Stimulated activated naive CD8-positive, alpha-beta T cell treated with anti-CD3 and anti-CD28 coated beads, Interleukin-15, Interleukin-2, amounts not matched to agents 100 U/mL and 50 U/mL, for 24 hours (primary cell): ENCODE measurements at places on chromosomes 3 and 15.

GRCh38 chr3:4812591-4812990 is 166.6 kb upstream of the BHLHE40 start:
- DNase-seq, result no peak

- no peak for DNase-seq
These were observed 54.8 kb upstream of the LARS2 start for GRCh38 chr3:45333549-45333948.

- DNase-seq, result no peak
These were observed 409.6 kb downstream of the UNC13C start for GRCh38 chr15:54387799-54388198.

DNA sequence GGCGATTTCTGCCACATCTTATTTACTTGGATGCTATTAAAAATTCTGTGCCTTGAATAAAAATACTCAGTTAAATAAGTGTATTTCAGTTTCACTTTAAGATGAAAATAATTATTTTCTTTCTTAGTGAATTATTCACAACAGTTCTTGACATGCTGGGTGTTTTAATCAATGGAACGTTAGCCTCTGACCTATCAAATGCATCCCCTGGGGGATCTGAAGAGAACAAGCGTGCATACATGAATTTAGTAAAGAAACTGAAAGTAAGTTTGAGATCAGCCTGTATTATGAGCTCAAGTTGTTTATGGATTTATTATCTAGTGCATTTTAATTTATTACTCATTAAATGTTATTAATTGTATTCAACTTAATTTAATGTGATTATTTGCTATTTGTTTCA is 597 bp downstream of the P2RY12 start:
- no peak for DNase-seq

- DNase-seq, result no peak
These were observed 11.7 kb upstream of the RARRES1 start for GRCh38 chr3:158743664-158744566.

DNA sequence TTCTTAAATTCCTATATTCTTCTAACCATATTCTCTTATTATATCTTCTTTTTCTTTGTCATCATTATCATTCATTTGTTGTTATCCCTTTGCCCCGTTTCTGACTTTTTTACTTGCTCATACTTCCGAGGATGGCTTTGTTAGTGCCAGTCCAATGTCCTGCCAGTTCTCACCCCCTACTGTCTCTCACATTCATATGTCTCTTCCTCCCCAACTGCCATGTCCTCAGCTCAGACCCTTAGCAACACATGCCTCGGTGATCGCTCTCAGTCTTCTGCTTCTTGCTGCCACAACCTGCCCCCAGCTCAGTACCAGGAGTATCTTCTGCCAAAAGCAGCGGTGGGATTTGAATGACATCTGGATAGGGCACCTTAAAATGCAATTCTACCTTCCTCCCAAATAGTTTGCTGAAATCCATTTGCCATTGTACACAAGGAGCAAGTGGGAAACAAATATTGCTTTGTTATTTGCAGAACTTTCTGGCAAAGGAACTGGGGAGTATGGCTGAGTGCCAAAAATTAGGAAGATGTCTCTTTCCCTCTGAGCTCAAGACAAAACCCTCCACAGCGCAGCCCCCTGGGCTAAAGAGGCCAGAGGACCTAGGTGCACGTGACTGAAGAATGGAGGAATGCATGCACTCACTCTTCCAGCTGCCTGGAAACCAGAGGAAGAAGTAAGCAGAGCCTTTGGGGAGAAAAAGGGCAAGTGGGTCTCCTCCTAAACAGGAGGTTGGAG is 57.7 kb upstream of the CTNNB1 start:
- DNase-seq, result no peak

DNA sequence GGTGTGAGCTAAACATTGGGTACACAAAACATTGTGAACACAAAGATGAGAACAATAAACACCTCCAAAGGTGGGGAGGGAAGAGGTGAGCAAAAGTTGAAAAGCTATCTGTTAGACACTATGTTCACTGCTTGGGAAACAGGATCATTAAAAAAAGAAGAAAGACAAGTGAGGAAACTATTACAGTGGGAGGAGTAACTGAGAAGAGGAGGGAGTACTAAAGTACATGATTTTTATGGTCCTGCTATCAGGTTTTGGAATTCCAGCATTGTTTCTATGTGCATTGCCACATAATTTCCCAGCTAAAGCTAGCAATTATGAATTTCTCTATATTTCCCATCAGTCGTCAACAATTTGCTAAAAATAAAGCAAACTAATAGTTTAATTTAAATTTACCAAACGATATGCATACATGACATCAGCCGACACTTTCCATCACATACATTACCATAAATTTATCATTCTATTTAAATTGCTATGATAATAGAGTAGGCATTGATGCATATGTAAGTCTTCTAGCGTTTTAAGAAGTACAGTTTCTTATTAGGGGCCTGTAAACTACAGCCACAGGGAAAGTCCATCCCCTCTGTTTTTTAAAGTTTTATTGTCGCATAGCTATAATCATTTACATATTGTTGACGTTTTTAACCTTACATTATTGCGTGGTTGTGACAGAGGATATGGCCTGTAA is 221.8 kb downstream of the CHL1 start:
- no peak for DNase-seq

- DNase-seq, result peak; percentile 48
These were observed 757.0 kb upstream of the NECTIN3 start for GRCh38 chr3:110314512-110315114.

- DNase-seq, result no peak
These were observed 317.5 kb upstream of the SGO1 start for GRCh38 chr3:20503394-20504082.

- no peak for DNase-seq
These were observed 336.4 kb downstream of the SI start for GRCh38 chr3:164741869-164742268.

DNA sequence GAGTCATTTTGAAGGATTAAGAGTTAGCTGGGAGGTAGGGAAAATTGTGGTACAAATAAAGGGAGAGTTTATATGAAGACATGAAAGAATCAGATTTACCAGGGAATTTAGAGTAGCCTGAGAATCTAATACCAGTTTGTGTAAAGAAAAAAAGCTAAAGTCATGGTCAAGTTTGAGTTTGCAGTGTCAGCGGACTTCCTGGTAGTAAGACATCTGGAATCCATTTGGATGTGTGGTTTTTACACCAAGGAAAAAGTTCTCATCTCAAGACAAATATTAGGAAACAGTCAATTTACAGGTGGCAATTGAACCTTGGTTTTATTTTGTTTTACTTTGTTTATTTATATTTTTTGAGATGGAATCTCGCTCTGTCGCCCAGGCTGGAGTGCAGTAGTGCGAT is 1.5 kb upstream of the P2RY12 start:
- no peak for DNase-seq

- DNase-seq, result no peak
These were observed 69.4 kb downstream of the SCN10A start for GRCh38 chr3:38746641-38747040.

DNA sequence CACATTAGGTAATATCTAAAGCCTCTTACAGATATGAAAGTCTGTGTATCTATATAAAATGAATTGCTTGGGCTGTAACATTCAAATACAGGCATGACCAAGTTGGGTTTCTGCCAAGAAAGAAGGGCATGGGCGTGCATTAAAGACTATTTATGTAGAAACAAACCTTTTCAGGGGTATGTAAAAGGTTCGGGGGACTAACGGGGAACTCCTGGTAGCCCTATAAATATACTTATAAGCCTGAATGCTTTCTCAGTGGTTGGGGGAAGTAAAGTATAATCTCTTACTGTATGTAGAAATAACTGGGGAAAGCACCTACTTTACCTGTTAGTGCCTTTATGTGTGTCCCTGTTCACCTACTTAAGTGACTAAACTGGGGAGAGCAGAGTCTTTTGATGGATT is 154.5 kb upstream of the TBL1XR1 start:
- DNase-seq, result no peak

DNA sequence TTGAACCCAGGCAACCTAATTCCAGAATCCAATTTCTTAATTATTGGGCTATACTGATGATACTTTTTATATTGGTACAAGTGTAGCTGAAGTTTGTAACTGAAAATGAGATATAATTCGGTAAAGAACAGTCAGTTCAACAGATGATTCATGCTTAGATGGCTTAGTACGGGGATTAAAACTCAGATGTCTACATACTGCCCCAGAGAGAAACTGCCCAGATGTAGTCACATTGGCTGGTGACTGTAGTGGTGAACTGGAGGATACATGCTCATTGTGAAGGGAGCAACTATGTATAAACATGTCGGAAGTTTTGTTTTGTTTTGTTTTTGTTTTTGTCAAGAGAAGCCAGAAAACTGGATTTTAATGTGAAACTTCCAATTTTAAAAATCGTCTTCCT is 179.6 kb downstream of the ADAMTSL3 start:
- no peak for DNase-seq

DNA sequence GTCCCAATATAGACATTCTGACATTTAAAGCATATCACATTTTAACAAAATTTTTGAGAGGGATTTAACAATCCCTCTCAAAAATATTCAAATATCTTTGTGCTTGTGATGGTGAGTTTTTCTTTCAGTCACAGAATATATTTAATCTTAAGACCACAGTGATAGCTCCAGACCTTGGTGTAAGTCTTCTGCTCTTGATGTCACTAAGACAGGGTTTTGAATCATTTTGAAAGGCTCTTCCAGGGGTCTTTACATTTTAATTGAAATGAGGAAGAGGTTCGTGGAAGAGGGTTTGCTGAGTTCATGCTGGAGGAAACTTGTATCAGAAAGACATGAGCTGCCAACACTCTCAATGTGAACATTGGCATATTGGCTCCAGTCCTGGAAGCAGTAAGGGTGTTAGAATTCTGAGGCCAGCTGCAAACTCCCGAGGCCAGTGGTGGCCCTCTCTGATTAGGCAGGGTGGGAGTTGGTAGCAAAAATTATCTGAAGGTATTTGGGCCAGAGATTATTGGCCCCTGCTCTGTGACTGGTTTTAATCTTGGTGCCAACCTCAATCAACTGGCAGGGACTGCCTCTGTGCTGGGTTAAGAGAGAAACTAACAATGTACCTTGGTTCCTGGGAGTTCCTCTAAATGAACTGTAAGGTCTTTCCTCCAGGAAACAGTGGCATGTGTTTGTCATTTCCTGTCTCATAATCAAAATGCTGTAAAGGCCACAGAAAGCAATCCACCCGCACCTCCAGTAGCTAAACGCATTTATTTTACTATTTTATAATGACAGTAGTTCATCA is 5.3 kb downstream of the POU1F1 start:
- DNase-seq, result no peak

- no peak for DNase-seq
These were observed 19.0 kb downstream of the FAH start for GRCh38 chr15:80171787-80172186.

DNA sequence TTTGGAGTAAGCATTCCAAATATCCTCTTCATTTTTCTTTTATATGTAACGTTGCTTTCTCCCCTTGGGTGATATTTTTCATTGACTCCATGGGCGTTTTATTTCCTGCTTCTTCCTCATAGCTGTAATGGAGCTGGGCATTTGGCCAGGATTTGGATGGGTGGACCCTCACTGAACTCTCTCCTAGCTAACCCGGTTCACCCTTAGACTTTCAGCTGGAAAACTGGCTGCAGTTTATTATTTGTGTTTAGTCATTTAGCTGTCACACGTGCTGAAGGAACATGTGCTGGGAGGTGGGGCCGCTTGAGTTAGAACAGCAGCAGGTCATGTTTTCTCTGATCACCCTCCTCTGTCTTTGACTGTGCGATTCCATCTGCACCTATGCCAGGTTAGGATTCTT is 407.6 kb downstream of the ZIC1 start:
- DNase-seq, result no peak

- DNase-seq, result no peak
These were observed 6.3 kb downstream of the TMEM43 start for GRCh38 chr3:14131134-14131533.

GRCh38 chr3:111541911-111542483 is at the start of gene CD96:
TSS of gene CD96 (plus strand) at chr3:111542197. CDS start at chr3:111542249, 52 bp downstream.
- peak; percentile 62 for DNase-seq

GRCh38 chr15:64982472-64982871 is 7.2 kb downstream of the SPG21 start:
- no peak for DNase-seq

- DNase-seq, result no peak
These were observed 50.8 kb upstream of the SYN2 start for GRCh38 chr3:11953350-11953749.

DNA sequence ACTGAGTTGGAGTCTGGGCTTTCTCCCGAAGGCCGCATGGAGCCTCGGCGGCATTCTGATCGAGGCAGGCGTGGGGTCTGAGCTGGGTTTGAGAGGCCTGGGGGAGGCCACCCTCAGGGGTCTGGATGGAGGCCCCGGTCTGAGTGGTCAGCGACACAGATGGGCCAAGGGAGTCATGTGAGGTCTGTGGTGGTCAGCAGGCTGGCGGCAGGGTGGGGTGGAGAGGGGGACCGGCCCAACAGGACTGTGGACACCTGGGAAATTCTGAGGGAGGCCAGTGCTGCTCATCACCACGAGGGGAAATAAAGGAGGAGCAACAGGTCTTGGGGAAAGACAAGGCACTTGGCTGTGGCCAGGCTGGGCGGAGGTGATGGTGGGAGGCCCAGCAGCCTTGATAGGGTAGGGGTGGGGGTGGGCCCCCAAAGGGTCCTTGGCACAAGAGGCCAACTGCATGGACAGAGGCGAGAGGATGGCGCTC is 16.2 kb downstream of the CTSH start:
- no peak for DNase-seq

DNA sequence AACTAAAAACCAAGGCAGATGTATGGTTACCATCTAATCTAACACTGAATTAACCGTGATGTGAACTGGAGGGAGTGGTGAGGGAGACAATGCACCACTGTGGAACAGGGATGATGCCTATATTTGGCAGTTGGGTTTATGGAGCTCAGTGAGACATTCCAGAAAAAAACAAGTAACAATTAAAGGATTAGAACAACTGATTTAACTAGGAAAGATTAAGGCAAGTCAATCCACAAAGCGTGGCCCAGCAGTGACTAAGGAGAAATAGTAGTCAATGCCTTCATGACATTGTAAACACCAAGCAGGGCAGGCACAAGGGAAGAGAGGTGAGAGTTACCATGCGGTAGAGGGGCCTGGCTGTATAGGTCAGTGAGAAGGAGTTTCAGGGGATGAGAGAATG is 38.1 kb downstream of the CHAC1 start:
- no peak for DNase-seq

GRCh38 chr15:59001946-59002345 is 14.5 kb downstream of the RNF111 start:
- no peak for DNase-seq
